ENCODE measurements at places on chromosomes 1 and 21. TPM values are rescaled to one million over a fixed set of nuclear protein-coding genes. Genes with fewer than 3 reads are reported as not detected.

GRCh38 chr1:942411-942821, 16.6 kb downstream of the NOC2L start:
- no peak for DNase-seq

GRCh38 chr1:117587499-117588356, 18.1 kb upstream of the TENT5C start:
- DNase-seq: no peak

The SPRR1B gene
- total RNA-seq: not detected

- no peak for DNase-seq
Observed at GRCh38 chr1:9200441-9200840, 34.1 kb upstream of the H6PD start.

GRCh38 chr1:38009841-38010180, 2.7 kb upstream of the UTP11 start:
- DNase-seq: no peak

DNA sequence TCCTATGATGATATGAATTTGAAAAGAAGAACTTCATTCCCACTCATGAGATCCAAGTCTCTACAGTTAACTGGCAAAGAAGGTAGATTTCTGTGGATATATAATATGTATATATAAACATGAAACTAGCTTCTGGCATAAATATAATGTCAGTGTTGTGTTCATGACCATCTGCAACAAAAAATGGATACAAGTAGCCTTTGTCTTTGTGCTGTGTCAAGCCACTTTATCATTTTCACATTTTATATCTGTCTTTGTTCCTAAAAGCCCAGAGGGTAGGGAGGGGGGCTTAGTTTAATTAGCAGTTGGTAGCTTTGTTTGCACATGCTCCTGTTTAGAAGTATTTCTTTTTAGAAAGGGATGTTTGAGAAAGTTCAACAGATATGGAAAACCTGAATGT, 56.2 kb upstream of the FASLG start:
- DNase-seq: no peak

DNA sequence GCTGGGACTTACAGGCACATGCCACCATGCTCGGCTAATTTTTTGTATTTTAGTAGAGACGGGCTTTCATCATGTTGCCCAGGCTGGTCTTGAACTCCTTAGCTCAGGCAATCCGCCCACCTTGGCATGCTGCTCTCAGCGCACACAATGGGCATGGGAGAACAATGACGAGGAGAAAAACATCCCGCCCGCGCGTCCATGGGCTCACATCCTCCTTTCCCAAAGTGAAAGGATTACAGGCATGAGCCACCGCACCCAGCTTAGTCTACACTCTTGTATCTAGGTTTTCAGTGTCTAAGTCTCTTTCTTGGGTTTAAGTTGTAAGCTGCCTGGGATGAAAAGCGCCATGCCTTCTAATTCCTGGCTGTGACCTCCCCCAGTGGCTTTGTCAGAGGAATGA, 37.9 kb downstream of the CDK18 start:
- DNase-seq: no peak

DNA sequence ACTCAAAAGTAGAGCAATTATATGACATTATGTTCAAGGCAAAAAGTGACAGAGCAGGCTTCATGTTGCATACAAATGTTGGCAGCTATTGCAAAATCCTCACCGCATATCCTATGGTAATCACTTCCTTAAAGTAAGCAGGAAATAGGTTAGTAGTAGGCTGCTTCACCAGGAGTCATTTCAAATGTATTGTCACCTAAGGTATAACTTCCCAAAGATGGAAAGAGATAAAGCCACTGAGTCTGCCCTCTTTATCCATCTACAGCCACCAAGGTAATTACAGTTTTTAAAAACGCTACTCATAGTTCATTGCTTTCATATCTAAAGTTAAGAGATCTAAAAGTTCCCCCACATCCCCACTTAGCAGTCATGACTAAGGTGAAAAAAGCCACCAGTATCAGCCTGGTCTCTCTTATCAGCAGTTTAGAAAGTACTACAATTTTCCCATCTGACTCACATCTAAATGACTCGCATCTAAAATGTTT, 31.6 kb upstream of the UBE2U start:
- no peak for DNase-seq

The ADAMTS1 gene
- total RNA-seq: 1.1 TPM

- no peak for DNase-seq
Observed at GRCh38 chr1:230964896-230965295, 13.8 kb downstream of the TTC13 start.

GRCh38 chr1:87435484-87435883, 106.8 kb downstream of the LMO4 start:
- DNase-seq: peak; percentile 9

DNA sequence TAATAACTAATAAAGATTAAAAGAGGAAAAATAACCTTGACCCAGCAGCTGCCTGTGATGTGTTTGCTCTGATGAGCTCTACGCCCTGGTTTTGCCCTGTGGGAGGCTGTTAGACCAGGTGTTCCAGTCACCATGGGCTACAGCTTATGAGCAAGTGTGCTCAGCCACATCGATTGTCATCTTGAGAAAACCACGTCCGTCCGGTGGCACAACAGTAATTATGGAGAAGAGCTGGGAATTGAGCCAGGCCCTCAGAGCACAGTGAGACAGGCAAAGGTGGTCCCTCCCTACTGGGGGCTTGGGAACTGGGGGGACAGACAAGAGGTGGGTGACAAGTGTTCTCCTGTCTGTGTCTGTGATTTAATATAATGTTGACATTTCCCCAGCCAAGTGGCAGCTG, 420.5 kb downstream of the MATN1 start:
- DNase-seq: no peak

- DNase-seq: peak; percentile 68
Observed at GRCh38 chr1:222420633-222421032, 127.3 kb downstream of the HHIPL2 start.

GRCh38 chr1:173407846-173408245, 69.3 kb upstream of the PRDX6 start:
- DNase-seq: no peak

DNA sequence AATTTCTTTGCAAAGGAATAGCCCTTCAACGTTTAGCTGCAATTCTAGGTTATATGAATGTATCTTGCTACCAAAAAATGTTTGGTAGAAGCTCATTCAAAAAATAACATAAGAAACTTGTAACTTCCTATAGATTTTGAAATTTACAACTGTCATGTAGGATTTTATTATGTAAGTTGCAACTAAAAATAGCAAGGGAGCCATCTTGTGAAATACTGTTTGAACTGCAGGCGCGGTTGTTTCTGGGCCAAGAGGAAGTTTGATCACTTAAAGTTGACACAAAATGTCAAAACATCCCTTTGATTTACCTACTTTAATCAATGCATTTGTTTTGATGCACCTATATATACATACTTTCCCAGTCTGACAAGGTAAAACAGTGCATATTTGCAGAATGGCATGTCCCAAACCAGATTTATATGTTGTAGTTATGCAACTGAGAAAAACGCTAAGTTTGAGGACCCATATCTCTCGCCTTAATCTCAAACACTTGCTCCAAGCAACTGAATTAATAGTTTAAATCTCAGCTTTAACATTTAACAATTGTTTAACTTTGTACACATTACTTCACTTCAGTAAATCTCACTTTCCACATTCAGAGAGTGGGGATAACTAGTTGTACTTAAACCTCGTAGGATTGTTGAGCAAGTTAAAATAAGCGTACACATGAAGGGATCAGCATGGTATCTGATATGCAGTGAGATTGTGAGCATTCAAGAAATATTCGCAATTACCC, 63.9 kb downstream of the KCNK2 start:
- peak; percentile 7 for DNase-seq

DNA sequence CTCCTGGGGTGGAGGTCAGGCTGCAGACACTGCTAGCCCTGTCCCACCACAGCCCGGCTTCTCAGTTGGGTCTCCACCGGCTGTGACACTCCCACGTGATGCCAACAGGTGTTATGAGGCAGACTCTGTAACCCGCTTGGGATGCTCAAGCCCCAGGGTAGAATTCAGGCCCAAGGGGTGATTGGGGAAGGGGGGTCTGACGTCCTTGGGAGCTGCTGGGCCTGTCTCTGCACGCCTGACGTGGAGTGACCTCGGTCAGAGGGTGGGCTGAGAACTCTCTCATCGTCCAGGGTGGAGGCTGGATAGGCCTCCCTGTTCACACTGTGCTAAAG, 7.7 kb upstream of the HES5 start:
- DNase-seq: no peak

- no peak for DNase-seq
Observed at GRCh38 chr21:31335957-31336738, 7.9 kb downstream of the TIAM1 start.

The ARHGAP29 gene
- total RNA-seq: not detected

The FAM72B gene
- 22.9 TPM for total RNA-seq

GRCh38 chr1:165753934-165754333, 14.7 kb downstream of the TMCO1 start:
- DNase-seq: no peak

The FAM3B gene
- total RNA-seq: not detected

DNA sequence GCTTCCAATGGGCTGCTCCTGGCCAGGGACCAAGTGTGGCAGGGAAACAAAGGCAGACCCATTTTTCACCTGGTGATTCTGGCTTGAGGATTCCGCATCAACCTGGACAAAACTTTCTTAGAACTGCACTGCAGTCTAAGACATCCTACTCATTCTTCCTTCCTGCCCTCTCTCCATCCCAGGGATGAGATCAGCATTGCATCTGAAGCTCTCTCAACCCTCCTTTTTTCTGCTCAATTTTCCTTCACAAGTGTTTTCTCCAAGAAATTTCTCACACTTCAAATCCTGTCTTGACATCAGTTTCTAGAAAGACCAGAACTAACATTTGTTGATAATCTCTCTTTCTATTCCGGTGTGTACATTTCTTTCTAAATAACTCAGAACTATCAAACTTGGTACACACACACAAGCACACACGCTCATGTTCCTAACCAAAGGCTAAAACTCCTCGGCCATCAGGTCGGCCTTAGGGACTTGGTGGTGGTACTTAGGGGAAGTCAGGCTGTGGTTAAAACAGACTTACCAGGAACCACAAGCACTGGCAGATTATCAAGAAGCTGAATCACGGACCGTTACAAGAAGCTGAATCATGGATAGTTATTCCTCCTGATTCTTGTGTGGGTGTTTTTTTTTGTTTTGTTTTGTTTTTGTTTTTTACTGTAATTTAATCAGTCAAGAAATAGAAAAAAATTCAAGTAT, 21.0 kb upstream of the CXADR start:
- no peak for DNase-seq

- DNase-seq: no peak
Observed at GRCh38 chr1:10304295-10304694, 93.9 kb downstream of the KIF1B start.

- no peak for DNase-seq
Observed at GRCh38 chr1:81803431-81804110, 2.8 kb downstream of the ADGRL2 start.

The TTF2 gene
- total RNA-seq: 123 TPM

- no peak for DNase-seq
Observed at GRCh38 chr1:191752342-191752741, 405.9 kb upstream of the RGS18 start.

DNA sequence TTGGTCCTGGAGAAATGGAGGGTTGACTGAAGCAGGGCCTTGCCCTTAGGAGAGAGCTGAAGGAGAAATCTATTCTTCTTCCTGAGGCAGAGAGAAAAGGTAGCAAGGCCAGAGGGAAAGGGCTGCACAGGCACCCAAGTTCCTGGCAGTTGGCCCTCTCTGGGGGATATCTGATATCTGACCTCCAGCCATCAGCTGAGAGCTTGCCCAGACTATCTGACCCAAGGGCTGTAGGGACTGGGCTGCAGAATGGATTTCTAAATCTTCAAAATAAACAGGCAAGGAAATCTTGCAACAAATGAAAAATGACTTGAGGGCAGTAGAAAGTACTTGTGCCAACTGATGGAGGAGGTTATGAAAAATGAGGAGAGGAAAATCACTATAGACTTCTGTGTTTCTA, 498 bp upstream of the CLCA2 start:
- no peak for DNase-seq

Data from activated CD4-positive, alpha-beta T cell treated with anti-CD3 and anti-CD28 coated beads, Interleukin-2, amount 10 ng/mL, durations not matched to agents 7 days and 5 days (primary cell).